ENCODE measurements at places on chromosomes 7 and 10.

DNA sequence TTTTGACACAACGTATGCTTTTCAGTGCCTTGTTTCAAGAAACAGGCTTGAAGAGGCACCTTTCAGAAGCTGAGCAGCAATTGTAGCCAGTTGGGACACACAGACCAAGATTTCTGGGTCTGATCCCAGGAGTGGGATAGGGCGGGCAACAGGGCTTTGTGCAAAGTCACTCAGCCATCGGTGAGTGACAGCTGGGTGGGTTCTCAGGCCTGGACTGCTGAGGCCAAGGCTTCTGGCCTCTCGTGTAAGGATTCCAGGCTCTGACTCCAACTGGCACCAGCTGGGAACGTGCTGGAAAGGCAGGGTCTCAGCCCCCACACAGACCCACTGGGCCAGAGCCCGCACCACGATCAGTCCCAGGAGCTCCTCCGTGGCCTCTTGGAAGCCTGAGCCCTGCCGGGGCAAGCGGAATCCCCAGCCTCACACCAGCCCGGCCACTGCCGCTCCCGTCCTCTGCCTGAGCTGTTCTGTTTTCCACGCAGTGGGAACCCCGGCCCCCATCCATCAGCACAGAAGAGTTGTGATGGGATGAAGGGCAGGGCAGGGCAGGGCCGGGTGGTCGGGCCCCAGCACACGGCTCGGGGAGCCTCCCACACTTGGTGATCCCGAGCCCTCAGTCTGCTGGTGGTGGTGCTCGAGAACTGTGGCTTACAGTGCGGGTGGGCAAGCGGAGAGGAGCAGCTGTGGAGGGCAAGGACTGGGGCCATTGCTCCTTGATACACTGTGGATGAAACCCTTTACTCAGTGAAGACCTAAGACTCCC, 46.8 kb downstream of the VIPR2 start:
- DNase-seq, result no peak

DNA sequence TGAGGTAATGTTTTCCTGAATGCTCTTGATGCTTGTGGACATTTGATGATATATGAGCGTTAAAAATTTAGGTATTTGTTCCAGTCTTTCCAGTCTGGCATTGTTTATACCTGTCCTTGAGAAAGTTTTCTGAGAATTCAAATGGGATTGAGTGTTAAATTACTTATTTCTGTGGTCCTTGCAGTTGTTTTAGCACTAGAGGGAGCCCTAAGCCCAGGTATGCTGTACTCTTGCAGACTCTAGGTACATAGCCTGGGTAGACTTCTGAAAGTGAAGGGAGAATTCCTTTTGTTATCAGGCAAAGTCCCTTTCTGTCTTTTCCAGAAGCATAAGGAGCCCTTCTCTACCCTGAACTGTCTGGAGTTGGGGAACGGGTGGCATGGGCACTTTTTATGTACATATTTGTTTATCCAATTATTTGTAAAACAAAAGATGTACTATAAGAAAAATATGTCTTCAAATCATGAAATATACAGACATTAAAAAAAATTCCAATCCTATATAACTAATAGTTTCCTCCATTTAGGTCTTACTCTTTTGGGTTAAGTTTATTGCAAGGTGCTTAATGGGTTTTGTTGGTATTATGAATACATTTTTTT, 262.1 kb downstream of the ATRNL1 start:
- DNase-seq, result peak; percentile 65

DNA sequence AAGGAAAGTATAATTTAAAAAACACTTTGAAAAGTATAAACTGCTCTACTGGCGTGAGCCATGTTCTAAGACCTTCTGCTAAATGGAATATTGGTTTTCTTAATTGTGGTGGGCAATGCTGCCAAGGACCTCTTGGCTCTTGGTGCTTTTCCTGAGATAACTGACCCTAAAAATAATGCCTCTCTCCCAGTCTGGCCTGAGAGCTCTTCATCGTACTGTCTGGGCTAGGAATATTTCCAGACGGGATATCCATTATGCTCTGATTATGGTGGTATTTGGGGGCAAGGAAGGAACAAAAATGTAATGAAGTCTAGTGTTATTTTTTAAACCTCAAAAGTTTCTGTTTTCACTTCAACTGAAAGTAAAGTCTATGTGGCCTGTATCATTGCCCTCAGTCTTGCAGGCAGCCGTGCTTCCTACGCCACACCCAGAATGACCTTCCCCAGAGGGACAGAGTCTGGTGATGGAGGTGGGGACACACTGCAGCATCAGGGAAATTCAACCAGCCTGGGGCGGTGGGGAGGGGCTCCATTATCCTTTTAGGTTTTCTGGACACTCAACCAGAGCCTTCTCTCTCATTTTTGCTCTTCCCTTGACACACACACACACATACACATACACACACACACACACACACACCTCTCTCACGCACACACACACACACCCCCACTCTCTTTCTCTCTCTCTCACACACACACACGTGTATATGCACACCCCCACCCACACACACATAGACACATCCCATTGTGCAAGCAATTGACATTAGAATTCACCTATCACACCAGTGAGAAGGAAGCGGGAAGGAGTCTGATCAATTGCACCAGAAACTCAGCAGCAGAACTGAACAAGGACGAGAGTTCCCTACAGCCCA, 99.6 kb downstream of the LRRC18 start:
- DNase-seq, result no peak

GRCh38 chr7:103524042-103524907, 78.3 kb upstream of the SLC26A5 start:
- DNase-seq, result peak; percentile 17

- no peak for DNase-seq
Observed at GRCh38 chr10:98006266-98006665, 24.2 kb downstream of the CRTAC1 start.

DNA sequence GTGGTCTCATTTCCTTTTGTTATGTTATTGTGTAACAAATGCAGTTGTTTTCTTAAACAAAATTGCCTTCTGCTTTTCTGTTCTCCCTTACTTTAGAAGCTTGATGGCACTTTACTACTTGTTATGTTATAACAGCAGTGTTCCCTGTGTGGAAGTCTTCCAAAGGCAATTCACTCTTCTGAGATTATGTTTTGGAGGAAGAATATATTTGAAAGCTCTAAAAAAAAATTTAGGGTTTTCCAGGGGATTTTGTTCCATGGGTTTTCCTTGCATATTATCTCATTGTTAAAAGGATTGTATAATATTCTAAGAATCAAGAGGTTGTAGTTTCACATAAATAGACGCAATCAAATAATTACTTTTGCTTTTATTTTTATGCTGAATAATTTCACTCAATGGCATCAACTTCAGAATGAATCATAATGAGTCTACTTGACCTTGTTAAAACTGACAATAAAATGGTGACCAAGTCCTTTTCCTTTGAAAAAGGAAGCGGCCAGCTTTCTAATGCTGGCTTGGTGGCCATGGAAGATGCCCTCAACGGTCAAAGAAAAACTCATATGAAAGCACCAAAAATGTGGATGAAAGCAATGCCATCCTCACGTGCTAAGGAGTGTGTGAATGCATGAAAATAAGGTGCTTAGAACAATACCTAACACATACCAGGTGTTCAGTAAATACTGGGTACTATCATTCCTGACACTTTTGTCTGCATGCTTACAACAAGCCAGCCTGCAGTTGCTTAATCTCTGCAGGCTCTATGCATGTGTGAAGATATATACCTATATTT, 92.4 kb upstream of the KLF6 start:
- DNase-seq, result no peak

GRCh38 chr7:115731796-115732471, 298.6 kb downstream of the TFEC start:
- no peak for DNase-seq

DNA sequence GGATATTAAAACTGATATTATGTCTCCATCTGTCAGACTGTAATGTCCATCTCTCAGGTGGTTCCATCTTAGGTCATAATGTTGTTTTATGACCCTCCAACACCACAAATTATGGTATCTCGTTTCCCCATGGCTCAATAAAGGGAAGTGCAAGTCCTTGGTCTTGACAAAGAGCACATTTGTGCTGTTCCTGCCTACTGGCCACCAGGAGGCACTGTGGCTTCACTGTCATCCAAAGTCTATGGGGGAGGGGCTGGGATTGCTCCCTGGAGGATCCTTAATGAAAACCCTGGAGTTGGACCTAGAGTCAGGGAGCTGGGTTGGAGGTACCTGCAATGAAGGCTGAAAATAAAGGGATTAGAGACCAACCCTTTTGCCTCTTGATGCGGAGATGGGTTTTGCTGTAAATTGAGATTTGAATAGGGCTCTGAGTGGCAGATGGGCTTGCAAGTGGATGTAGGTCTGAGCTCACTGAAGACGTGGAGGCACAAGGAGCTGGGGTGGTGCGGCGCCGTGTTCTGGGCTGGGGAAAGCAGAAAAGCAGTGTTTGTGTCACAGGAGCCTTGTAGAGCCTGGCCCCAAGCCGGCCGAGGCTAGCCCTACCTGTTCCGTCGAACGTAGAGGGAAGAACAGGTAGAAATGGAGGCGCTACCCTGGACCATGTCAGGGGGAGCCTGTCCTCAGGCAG, 180.5 kb upstream of the PRSS58 start:
- DNase-seq, result no peak

DNA sequence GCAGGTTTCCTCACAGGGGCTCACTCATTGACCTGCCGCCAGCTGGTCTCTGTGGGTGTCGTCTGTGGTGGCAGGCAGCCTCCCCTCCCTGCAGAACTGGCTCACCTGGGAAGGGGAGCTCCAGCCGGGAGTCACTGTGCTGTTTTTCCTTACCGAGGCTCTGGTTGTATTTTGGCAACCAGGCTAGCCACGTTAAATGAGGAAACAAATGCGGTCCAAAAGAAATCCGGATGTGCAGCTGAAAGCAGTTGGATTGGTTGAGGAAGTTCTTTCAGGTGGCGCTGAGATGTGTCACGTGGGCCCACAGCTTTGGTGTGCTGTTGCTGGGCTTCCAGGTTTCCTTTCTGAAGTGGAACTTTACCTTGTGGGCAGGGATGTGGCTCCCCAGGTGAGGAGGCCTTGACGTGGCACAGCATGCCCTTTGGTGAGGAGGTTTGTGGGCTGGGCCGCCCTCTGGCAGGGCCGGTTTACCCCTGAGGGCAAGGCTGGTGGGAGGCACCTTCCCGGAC, 14.2 kb downstream of the MTURN start:
- DNase-seq, result peak; percentile 48

DNA sequence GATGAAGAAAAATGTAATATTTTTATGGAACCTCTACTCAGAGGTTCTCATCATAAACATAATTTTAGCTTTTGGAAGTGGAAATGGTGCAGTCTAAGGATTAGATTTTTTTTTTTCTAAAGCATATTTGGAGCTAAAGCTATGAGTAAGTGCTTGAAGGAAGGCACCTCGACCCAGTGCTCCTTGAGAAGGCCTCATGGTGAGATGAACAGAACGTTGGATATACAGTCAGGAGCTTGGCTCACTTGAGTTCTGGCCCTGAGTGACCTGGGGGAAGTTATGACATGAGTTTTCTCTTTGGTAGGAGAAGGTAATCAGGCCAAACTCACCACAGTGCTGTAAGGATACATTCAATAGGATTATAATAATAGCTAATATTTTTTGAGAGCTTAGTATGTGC, 163.3 kb downstream of the JCAD start:
- DNase-seq, result no peak

DNA sequence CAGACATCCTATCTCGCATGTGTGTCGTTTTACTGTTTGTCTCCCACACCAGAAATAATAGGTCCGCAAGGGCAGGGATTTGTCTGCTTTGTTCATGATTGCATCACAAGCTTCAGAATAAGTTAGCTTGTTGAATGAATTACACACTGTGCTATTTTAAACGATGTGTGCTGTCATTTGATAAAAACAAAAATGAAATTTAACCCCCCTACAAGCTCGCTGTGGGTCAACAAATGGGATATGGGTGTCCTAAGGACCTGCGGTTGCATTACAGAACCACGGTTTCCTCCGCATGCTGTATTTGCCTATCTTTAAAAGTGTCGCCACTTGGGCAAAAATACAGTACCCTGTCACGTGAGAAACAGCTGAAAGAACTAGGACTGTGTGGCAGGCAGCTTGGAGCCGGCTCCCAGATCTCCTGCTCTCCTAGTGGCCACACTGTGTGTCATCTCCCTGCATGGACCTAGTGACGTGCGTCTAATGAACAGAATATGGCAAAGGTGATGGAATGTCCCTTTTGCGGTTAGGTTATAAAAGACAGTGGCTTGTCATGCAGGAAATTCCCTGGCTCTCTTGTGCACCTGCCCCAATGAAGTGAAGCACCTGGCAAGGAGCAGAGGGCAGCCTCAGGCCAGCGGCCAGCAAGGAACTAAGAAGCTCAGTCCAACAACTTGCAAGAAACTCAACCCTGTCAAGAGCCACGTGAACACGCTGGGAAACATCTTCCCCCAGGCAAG, 32.9 kb upstream of the CRYGN start:
- DNase-seq, result no peak

GRCh38 chr10:404991-405390, 269.7 kb downstream of the ZMYND11 start:
- no peak for DNase-seq

DNA sequence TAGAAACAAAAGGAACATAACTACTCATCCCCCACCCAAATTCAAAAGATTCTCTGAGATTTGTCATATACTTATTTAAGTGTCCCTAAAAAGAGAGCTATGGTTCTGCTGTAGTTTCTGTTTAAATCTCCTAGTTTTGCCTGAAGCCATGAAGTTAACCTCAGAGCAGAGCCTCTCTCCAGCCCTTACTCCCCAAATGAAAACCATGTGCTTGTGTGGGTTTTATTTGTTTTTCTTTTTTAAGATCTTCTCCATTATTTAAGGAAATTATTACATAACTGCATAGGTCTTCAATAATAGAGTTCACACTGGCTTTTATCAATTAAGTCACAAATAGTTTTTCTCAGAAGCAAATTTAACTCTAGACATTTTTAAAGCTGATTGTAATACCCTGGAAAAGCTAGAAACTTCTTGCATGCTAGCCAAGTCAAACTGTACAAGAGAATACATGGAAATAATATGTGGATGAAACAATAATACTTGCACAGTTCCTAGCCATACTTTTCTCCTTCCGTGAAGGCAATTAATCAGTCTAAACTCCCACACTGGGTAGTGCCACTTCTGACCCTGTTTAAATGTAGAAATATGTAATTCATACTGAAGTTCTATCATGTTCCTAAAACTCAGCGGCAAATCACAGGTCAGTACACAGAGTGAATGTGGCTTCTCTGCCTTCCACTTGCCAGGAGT, 579.7 kb downstream of the SUGCT start:
- DNase-seq, result no peak

- no peak for DNase-seq
Observed at GRCh38 chr7:77415476-77415822, 700 bp downstream of the GSAP start.

DNA sequence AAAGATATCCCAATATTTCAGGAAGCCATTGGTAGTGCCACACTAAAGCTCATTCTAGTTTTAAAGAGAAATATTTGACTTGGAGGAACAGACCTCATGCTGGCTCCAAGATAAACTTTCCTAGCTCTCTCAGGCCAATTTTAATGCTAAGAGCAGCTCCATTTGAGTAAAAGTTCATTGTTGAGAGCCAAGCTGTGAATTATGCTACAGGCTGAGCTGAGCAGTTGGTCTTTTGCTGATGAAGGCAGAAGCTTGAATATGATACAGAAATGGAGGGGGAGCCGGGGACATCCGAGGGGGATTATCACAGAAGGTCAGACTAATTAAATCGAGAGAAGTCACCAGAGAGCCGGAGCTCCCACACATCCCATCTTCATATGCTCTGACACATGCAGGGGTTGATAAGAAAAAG, 175.7 kb upstream of the AUTS2 start:
- no peak for DNase-seq

- peak; percentile 80 for DNase-seq
Observed at GRCh38 chr7:43516581-43517342, 66.1 kb upstream of the STK17A start.

Data from RWPE1 (cell line).